ENCODE measurements at places on chromosomes 1 and 21.

- no peak for DNase-seq
Measured at GRCh38 chr21:45515241-45516061, 26.8 kb downstream of the SLC19A1 start.

DNA sequence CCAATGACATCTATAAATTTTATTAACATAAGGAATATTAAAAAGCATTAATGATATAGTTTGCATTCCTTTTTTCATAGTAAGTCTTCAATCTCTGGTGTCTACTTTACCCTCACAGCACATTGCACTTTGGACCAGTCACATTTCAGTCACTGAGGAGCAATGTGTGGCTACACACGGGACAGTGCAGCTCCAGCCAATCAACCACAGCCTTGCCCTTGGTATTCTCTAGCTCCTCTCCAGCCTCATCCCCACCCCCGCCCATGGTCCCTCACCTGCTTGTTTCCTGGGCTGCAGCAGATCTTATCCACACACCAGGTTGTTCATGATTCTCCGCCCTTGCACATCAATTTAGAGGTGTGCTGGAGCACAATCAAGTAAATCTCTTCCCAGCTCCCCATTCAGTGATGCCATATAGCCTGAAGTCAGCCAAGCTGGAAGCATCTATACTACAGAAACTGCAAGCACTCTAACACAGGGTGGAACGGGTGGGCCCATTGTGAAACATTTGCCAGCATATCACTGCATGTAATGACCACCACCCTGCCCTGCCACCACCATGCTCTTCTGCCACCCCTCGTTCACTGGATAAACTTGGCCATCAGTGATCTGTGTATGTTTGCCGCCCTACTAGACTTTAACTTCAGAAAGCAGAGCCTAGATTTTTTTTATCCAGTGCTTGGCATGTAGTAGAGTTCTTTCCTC, 93.0 kb upstream of the SLC44A3 start:
- DNase-seq, result no peak

- no peak for DNase-seq
Measured at GRCh38 chr1:37243368-37244082, 209.2 kb upstream of the GRIK3 start.

GRCh38 chr21:33230545-33231324, 997 bp downstream of the IFNAR2 start:
- no peak for DNase-seq

GRCh38 chr1:243411472-243411871, 155.6 kb downstream of the SDCCAG8 start:
- no peak for DNase-seq

DNA sequence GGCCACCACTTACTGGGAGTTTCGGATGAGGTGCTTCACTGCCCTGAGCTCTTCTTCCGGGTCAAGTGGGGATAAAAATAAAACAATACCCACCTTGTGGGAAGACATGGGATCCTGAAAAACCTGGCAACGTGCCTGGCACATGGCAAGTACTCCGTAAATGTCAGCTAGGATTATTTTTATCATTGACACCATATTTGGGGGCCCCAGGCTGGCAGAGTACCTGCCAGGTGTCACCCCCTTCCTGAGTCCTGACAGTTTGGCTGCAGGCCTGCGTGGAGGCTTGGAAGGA, 9.2 kb upstream of the EPHA2 start:
- DNase-seq, result no peak

- no peak for DNase-seq
Measured at GRCh38 chr1:93990010-93990409, 80.8 kb upstream of the GCLM start.

DNA sequence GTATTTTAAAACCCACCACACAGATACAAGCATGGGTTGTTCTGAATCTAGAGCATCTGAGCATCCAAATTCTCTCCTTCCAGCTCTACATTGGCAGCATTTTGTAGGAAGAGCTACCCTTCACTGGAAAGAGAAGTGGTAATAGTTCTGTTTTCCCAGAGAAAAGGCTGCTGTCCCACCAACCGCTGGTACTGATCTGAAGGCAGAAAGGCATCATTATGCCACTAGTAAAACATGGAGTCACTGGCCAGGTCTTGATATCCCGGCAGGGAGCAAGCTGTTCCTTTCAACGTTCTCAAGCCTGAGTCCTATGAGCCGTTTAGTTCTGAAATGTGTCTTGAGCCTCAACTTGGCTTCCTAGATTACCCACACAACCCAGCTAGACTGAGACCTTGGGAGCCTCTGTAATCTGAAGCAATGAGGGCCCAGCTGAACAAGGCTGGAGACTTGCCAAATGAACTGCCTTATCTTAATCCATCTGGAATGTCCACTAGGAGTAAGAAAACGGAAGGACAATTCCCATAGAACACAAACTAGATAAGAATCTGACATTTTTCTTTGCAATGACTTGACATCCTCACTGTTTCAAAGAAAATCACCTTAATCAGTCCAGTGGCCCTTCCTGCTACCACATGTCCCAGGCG, 116.8 kb downstream of the KCNH1 start:
- DNase-seq, result no peak

- no peak for DNase-seq
Measured at GRCh38 chr1:185532856-185533255, 201.3 kb upstream of the HMCN1 start.

DNA sequence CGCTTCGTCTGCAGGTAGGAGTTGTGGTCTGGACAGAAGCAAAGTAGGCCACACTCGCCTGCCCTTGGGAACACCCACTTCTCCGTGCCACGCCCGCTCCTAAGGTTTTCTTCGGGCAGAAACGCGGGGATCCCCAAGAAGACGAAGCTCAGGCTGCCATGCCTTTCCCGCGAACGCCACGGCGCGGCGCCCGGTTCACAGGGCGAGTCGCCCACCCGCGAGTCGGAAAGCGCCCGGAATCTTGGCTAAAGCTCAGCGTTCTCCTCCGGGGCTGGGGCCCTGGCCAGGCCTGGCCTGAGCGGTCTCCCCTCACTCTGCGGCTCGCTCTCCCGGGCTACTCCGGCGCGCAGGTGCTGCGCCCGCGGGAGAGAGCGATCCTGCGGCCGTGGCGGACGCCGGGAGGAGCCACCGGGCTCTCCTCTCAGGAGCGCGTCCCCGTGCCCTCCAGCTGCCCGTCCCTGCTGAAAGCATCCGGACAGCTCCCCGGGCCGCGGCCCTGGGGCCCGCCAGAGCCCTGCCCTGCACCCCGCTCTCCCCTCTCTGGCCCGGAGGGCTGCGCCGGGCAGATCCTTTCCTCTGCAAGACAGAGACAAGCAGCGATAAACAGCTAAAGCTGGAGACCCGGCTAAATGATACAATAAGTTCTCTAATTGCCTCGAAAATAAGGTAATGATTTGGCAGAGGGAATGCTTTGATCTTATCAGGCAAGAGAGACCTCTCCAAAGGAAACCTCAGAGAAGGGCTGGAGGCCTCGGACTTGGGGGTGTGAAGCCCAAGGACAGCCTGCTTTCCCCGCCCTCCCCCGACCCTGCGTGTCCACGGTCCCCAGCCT, 6.7 kb upstream of the WNT2B start:
- DNase-seq, result no peak

- DNase-seq, result no peak
Measured at GRCh38 chr1:241533326-241534115, 1.3 kb downstream of the KMO start.

GRCh38 chr1:57470036-57470435, 46.2 kb upstream of the DAB1 start:
- no peak for DNase-seq

GRCh38 chr1:3620708-3621107, 4.1 kb upstream of the TPRG1L start:
- no peak for DNase-seq

DNA sequence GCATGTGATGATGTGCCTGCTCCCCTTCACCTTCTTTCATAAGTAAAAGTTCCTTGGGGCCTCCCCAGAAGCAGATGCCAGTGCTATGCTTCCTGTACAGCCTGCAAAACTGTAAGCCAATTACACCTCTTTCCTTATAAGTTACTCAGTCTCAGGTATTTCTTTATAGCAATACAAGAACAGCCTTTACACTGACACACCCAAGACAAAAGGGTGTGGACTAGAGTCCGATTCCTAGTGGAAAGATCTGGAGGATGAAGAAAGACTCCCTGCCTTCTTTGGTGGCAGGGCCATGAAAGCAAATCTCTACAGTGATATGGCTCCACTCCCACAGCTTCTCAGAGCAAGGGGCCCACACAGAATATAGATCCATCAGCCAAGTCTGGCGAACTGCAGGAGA, 209.7 kb upstream of the ST6GALNAC5 start:
- no peak for DNase-seq

GRCh38 chr1:32891241-32891570, 4.9 kb downstream of the HPCA start:
- no peak for DNase-seq

GRCh38 chr1:208565756-208566440, 321.7 kb upstream of the PLXNA2 start:
- DNase-seq, result no peak

DNA sequence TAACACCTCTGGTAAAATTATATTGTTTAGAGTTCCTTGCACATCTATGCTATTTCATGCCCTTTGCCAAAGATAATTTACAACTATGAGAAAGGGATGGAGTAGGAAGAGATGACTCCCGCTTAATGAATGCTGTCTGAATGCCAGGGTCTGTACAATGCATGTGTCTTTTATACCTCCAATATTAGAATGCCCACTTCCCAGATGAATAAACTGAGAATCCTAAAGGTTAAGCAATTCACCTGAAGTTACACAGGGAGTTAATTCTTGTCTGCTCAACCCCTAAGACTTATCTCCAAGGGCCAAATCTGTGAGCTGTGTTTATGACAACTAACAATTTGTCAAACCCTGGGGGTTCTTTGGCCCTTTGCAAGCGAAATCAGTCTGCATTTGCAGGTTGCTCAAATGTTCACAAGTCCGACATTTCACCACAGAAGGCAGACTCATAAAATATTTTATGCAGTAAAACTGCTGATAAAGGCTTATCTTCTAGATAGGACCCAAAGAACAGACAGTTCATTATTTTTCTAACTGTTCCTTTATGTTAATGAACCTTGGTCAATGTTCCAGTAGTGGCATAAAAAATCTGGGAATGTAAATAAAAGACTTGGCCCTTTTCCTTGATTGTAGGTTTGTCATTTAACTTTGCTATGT, 50.2 kb upstream of the ATP1A1 start:
- DNase-seq, result no peak

DNA sequence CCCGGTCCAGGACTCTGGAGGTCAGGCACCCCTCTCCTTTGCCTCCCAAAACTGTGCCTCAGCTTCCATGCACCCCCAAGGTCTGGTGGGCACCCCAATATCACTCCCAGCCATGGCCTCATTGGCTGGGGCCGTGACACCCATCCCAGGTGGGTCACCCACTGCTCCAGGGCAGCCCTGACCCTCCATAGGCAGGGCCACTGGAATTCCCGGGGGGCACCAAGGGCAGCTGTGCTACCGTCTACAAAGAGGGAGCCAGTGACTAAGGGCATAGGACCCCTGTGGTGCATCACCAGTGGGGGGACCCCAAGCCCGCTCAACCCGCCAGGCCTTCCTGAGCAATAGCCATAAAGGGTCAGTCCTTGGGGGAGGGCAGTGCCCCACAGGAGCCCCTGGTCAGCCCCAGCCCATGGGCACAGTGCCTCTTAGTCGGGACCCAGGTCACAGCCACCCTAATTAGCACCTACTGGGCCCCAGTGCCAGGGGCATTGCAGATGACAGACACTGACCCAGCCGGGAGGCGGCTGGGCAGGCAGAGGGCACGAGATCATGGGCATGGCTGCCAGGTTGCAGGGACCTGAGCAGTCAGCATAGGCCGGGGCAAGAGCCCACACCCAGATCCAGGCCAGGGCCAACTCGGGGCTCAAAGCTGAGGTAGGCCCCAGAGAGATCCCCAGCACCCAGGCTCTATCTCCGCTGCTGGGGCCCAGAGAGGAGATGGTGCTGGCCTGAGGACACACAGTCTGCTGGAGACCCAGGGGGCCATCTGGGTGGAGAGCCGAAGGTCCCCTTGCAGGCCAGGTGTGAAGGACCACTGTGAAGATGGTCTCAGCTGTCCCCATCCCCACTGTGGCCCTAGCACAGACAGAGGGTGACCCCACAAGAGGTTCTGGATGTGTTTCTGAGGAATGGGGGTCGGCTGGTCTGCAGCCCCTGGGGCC, 19.0 kb upstream of the ARF1 start:
- DNase-seq, result no peak

GRCh38 chr1:184163674-184164465, 112.3 kb downstream of the TSEN15 start:
- no peak for DNase-seq

DNA sequence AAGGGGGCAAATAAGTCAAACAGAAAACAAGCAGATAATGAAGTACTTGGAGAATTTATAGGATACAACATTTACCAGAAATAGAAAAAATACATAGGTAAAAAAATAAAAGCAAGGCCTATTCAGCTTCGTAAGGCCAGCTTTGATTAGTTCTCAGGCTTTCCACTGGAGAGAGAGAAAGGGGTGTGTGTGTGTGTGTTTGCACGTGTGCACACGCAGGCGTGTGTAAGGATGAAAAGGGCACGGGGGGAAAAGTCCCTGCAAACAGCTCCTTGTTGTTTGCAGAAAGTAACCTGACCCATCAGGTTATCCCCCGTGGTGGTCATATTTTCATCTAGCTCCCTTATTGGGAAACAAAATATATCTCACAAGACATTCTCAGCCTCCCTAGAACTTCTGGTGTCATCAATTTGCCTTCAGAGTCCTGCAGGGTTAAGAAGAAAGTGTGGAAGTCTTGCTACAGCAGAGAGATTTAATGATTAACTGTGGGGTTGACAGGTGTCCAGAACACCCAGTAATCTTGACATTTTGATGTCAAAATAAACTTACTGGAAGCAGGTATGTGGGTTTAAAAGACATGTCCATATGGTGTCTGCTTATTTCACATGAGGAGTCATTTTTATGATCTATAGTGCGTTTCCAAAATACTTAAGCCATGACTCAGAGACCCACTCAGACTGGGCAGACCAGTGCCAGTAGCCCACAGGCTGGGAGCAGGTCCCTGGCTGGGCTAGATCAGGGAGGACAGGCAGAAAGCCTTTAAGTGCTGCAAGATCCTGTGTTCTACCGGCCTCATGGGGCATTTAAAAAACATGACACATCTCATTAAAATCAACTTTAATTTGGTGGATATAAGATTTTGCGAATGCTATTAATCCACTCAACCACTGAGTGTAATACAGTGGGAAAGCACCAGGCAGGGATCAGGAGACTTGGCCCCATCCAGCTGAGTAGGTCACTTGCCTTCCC, 487.6 kb upstream of the CAMK1G start:
- no peak for DNase-seq

DNA sequence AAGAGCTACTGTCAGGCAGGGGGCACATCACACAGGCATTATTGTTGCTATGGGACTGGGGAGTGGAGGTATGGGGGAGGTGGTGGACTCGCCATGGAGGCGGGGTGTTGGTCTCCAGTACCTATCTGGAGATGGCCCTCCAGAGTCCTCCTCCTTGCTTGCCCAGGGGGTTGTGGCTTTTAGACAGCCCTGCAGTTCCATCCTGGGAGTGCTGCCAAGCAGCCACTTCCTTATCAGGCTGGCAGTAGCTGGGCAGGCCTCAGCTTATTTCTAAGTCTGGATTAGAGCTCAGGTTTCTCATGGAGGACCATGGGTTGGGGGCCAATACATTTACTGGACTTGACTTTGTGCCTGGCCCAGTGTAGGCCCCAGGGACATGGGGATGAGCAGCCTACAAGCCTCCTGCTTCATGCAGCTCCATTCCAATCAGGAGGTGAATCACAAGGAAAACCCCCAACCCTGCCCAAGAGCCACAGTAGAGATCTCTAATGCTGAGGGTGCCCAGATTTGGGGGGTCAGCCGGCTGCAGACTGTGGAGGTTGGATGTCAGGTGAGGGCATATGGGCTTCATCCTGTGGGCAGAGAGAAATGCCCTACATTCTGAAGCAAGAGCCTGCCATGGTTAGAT, 210.7 kb upstream of the EDN2 start:
- DNase-seq, result no peak

GRCh38 chr21:41933313-41934079, 20.3 kb downstream of the C2CD2 start:
- no peak for DNase-seq
